ENCODE measurements at places on chromosomes 6 and 20.
A peak's percentile ranks its signal among the peaks of the same experiment; 100 is the strongest.

GRCh38 chr6:112269114-112269513, 14.7 kb upstream of the LAMA4 start:
- DNase-seq: peak; percentile 71

DNA sequence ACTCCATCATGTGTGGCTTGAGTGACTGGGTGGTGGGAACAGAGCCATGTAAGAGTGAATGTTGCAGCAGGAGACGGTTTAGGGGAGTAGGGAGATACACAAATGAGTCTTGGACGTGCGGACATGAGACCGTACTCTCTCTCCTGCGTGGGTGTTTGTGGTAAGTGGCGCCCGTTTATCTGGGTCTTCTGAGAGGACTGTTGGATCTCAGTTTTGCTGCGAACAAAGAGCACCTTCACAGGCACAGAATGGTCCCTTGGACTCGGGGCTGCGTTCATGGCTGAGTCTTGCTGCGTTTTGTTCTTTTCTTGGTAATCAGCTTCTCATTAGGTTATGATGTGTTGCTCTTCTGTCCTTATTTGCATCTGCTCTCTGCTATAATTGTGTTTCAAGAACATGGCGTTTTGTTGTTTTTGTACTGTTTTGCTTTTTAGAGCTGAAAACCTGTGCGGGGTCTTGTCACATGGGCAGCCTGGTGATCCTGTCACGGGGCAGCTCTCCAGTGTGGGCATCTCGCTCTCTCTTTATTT, 28.5 kb downstream of the STK35 start:
- DNase-seq: no peak

GRCh38 chr6:129369737-129370136, 340.2 kb downstream of the ARHGAP18 start:
- DNase-seq: no peak

DNA sequence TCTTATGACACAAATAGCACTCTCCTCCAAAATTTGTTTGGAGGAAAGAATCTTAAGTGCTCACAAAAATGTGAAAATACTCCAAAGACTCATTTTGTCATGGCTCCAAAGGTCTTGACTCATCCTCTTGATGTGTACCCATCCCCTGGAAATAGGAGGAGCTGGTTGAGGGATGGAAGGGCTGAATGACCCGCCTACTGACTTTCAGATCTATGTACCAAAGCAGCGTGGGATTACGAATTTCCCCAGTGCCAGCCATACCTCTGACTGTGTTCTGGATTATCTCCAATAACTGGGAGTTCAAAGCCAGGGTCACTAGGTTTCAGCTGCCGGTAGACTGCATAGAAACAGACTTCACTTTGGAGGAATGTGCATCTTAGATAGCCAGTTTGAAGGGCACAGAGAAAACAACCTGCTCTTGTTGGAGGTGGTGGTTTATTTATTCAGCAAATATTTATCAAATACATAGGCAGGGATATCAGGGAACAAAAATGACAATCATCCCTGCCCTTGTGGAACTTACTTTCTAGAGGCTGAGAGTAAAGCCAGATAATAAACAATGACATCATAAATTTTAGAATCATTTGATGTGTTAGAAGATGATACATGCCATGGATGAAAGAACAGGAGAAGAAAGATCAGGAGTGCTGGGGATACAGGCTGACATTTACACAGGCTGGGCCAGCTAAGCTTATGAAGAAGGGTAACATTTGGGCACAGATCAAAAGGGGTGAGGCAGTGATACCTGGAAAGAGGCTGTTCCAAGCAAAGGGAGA, 246.6 kb downstream of the TBXT start:
- no peak for DNase-seq

- DNase-seq: no peak
These were observed 34.9 kb downstream of the SNX5 start for GRCh38 chr20:17933711-17934110.

- DNase-seq: peak; percentile 93
These were observed 12.1 kb upstream of the NFATC2 start for GRCh38 chr20:51554538-51555165.

- DNase-seq: peak; percentile 30
These were observed 212.7 kb downstream of the BCKDHB start for GRCh38 chr6:80319196-80319595.

DNA sequence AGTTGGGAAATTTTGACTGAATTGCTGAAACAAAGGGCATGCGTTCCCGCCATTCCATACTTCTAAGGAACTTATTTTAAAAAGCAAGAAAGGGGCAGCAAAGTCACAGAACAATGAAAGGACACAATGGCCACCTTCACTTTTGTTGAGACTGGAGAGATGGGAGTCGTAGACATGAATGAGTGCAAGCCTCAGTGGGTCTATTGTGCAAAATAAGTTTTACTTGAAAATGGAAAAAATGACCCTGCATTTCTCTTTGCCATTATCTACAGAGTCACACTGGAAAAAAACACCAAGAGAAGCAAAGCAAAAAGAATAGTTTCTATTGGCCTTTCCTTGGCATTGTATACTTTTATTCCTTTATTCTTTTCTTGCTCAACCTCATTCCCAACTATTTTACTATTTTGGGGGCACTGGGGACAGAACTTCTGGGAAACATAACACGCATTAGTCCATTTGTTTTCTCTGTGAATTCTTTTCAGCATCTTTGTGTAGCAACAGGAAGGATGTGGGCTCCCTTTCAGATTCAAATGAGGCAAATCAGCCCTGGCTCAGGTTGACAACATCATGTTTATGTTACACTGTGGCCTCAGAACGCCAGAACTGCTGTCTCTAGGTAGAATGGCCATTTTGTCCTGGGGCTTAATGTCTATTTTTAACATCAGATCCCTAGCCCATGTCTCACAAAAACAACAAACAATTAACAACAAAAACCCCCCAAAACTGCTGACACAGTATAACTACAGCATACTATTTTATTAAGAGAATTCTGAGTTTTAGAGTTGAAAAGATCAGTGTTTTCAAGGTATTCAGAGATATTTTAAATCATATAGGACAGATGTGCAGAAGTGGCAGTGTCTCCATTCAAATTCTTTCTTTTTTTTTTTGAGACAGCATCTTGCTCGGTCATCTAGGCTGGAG, 122.2 kb downstream of the FYN start:
- no peak for DNase-seq

GRCh38 chr6:158770533-158771330, 48.4 kb downstream of the EZR start:
- DNase-seq: no peak

GRCh38 chr20:20199361-20200160, 147.2 kb downstream of the CFAP61 start:
- no peak for DNase-seq

DNA sequence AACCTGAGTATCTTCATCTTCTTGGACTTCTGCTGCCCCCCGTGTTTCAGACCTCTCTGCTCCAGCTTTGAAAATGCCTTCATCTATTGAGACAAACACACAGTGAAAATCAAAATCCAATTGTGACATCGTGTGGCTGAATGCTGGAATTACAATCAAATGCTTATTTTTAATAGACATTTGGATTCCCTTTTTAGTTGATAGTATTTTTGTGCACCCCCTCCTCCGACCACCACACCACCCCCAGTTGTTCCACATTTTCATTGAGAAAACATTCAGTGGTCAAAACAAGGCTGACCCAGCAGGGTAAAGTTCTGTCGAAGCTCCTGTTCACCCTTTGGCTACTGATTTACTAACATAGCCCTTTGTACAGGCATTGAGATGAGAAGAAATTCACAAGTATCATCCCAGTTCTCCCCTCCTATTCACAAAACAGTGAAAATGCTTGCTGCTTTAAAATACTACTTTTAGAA, 79.0 kb downstream of the NRSN1 start:
- peak; percentile 12 for DNase-seq

DNA sequence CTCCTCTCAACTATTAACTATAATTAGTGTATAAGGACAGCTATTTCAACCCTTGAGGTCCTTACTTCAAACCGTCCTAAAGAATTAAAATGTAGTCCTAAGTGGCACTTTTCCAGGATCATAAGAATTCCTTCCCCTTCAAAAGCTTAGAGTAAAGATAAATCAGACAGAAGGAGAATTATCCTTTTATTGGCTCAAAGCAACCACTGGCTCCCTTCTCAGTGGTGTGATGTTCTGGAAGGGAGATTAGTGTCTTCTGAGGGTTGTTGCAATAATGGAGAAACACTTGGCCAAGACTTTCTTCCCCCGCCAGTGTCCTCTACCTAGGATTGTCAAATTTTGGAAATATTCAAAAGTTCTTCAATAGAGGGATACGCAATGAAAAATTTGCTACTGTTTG, 89.1 kb upstream of the PLEKHG1 start:
- no peak for DNase-seq

DNA sequence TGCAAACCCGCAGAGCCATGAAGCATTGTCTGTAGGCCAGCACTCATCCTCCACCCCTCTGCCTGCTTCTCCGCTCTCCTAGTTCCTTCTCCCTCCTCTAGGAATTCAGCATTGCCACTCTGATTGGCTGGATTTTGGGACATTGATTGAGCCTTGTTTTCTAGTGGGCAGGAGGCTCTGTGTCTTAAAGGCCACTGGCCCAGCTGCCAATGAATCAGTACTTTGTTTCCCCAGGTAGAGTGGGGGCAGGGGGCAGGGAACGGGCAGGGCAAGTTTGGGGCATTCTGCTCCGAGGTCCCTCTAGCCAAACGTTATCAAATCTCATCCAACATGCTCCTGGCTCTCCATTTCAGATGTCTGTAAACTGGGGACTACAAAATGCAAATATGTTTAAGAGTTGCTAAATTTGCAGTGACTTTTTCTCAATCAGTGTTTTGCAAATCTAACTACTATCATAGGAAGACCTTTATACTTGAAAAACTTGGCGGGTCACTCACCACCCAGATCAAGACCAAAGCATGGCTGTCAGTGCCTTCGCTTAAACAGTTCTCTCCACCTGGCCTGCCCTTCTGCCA, 10.4 kb upstream of the BPI start:
- no peak for DNase-seq

- DNase-seq: no peak
These were observed 12.4 kb upstream of the MYT1 start for GRCh38 chr20:64151633-64152530.

DNA sequence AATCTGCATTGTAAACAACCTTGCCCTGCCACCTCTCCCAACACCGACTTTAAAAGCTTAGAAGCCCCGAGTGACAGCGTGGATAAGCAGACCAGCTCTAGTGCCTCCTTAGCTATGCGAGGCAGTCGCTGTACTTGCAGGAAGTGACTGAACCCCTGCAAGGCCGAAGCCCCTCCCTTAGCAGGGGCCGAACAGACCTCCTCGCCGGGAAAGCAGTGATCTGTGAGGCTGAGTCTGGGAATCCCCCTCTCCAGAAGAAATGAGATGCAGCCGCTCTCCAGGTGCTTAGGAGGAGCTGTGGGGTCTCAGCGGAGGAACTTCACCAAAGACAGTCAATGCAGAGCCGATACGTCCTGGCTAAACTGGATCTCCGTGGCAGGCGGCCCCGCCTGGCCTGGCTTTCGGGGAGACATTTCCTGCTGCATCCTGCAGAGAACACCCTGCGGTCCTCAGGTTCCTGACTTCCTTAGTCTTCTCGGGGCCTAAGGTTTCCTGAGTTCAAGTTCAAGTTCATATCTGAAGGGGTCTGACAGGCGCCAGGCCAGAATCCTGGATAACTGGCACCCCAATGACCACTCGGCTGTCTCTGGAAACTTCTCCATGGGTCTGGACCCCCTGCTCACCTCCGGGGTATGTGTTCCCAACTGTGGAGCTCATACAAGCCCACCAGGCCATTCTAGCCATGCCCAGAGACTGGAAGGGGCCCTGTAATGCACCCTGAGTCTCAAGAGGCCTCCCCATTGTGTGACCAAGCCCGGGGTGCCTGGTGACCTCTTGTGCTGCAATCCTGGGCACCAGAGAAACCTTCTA, 20.4 kb upstream of the FRMD1 start:
- DNase-seq: no peak

DNA sequence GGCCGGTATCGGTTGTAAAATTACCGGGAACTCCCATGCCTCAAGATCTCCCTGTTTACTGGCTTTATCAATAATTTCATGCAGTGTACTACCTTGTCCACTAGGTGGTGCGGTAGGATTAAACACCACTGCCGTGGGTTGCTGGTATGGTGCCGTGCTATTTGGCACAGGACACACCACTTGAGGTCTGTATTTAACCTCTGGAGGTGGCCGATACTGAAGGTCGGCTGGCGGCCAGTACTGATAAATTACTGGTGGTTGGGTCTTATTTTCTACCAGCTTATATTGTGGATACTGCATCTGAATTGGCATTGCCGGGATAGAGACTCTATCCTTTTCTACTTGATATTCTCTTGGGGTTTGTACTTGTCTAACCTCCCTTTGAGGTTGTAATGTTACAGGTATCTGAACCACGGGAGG, 14.3 kb upstream of the PTCRA start:
- DNase-seq: peak; percentile 88

DNA sequence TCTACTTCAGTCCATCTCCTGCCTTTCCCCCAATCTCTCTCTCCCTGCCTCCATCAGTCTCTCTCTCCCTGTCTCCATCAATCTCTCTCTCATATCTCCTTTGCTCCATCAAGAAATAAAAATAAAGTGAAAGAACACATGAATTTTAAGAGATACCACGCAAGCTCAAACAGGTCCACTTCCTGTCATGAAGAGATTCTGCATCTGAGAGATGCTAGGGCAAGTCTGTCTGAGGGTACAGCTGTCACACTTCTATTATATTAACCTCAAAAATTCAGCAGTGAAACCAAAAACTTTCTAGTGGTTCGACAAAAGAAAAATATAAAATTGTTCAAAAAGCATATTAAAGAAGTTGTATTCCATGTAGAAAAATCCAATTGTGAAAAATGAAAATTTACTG, 296.8 kb upstream of the RSPO3 start:
- DNase-seq: no peak

DNA sequence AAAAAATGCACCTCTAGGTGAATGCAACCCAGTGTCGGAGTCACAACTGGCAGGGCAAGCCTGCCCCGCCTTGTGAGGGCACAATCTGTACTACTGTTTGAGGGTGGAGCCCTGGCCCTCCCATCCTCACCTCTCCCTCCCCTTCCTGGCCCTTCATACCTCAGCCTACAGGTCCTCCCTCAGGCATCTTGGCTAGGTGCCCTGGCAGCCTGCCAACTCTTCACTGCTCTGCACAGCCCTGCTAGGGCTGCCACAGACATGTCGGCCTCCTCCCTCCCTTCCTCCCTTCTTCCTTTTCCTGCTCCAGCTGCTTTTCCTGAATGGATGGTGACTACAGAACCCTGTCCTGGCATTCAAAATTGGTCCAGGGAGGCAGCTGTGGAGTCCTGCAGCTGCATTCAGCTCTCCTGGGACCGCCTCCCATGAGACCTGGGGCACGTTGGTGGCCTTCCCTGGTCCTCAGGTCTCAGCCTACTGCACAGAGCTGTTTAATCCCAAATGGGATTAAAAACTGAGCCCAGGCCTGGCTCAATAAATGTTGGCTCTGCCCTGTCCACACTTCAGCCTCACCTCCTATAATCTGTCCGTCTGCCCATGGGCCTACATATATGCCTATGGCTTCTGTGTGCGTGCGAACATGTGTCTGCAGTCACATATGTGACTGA, 52.7 kb downstream of the CDH22 start:
- no peak for DNase-seq

- no peak for DNase-seq
These were observed 780.0 kb downstream of the BCKDHB start for GRCh38 chr6:80886475-80886874.

DNA sequence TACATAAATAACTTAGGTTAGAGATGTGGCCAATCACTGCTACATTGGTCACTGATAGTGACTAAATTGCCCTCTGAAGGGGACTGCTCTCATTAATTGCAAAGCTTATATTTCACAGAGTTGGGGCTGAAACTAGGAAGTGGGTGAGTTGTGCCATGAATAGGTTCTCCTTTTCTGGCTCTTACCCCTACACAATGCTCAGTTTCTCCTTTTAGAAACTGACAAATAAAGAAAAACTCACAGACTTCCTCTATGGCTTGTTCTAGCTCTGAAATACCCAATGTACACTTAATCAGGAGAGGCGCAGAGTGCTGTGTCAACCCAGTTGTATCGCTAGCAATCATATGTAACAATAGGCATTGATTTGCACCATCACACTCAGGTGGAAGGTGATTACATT, 41.2 kb upstream of the PROKR2 start:
- DNase-seq: no peak

Measured in foreskin fibroblast (primary cell).